ENCODE measurements at places on chromosomes 6 and 20.
A peak's percentile ranks its signal among the peaks of the same experiment; 100 is the strongest.

DNA sequence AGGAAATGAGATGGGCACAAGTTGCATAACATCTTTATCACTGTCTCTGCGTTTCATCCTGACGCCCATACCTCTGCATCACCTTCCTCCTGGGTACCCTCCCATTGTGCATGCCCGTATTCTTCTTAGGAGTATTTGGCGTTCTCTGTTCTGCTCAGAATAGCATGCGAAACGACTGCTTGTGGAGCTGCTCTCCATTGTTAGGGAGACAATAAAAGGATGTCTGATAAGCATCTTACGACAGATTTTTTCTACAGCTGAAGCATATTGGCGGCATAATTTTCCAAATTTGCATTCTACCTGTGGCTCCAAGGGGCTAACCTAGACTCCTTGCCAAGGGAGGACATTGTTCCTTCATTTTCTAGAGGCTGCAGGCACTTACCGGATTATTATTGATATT, 118.6 kb downstream of the EDN1 start:
- no peak for DNase-seq

GRCh38 chr6:53825532-53826321, 30.9 kb downstream of the LRRC1 start:
- no peak for DNase-seq

DNA sequence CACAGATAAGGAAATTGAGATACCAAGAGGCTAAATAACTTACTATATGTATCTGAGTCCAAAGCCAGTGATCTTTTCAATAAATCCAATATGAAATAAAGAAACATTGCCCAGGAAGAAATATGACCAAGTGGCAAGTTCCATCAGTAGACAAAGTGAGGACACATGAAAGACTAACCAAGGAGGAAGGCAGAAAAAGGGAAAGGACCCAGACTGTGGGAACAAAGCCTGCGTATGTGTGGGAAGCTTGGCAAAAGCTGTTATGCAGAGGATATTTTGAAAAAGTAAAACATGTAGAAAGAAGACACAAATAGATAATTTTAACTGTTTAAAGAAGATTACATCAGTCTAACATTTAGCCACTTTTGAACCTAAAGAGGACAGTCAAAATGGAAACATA, 264.4 kb upstream of the PRDM1 start:
- no peak for DNase-seq

DNA sequence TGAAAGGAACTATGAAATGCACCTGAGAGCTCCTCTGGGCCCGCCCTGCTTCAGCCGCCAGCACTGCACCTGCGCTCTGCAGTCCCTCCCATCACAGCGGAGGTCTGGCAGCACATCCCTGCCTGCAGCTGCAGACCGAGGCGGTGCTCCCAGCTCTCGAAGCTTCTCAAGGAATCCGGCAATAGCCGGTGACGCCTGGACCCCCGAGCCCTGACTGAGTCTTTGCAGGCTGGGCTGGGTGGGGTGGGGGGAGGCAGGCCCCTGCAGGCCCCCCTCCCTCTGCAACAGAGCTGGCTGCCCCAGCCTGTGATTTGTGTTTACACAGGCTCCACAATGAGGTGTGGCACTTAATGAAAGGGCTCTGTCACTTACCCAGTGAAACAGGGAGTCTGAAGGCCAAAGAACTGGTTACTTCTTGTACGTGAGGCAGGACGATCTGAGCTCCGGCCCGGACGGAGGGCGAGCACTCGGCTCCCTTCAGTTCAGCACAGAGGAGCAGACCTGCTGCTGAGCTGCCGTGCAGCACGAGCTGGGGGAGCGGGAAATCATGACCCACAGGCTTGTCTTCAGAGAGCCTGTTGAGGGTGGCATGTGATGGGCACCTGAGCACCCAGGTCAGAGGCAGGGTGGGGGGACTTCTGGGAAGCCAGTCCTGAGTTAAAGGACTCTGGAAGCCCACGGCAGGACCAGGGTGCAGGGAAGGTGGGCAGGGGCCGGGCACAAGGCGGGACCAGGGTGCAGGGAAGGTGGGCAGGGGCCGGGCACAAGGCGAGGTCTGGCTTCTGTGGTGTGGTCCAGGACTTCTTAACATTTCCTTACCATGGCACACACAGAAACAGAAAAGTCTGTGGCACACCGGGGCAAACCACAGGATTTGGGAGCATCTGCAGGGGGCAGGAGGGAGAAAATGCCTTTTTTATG, 192.3 kb upstream of the THBS2 start:
- no peak for DNase-seq

GRCh38 chr20:8118039-8118438, 14.0 kb upstream of the PLCB1 start:
- no peak for DNase-seq

DNA sequence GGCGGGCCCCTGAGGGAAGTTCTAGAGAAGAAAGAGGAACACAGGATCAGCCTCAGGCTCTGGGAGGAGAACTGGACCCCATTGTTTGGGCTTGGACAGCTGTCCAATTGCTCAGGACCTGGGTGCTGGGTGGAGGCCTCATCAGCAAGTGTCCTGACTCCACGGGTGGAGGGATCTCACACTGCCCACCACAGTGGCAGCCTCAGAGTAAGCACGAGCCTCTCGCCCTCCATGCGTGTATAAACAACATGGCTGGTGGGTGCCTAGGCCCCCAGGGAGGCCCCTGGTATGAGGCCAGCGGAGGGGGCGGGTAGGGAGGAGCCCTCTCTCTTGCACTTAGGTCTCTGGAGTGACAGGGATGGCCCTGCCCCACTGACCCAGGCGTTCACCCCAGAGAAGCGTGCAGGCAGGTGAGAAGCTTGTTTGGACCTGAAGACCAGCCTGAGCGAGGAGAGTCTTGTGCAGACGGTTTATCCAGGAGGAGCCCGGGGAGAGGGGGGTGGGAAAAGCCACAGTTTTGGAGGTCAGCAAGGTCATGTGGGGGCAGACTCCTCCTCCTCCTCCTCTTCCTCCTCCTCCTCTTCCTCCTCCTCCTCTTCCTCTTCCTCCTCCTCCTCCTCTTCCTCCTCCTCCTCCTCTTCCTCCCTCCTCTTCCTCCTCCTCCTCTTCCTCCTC, 41.9 kb upstream of the BHLHE23 start:
- DNase-seq: no peak

GRCh38 chr6:142885182-142885867, 59.7 kb downstream of the HIVEP2 start:
- peak; percentile 36 for DNase-seq

DNA sequence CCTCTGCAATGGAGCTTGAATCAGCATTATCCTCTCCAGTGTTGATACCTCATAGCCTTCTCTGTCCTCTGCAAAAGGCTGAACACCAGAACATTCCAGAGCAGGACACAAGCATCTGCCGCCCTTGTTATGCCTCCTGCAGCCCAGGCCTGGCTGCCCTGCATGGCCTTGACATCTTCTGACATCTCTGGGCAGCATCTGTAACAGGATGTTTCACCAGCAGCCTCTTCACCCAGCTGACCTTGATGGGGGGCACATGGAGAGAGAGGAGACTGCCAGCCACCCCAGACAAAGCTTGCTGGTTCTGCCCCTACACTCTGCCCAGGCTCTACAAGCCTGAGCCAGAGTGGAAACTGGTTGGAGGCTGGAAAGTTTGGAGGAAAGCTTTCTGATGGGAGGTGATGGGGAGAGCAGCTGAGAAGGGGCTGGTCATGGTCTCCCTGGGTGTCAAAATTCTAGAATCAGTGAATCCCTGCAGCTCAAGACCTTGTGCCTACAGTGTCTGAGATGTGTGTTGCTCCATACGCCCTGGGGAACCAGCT, 145.1 kb downstream of the MRPL14 start:
- no peak for DNase-seq

DNA sequence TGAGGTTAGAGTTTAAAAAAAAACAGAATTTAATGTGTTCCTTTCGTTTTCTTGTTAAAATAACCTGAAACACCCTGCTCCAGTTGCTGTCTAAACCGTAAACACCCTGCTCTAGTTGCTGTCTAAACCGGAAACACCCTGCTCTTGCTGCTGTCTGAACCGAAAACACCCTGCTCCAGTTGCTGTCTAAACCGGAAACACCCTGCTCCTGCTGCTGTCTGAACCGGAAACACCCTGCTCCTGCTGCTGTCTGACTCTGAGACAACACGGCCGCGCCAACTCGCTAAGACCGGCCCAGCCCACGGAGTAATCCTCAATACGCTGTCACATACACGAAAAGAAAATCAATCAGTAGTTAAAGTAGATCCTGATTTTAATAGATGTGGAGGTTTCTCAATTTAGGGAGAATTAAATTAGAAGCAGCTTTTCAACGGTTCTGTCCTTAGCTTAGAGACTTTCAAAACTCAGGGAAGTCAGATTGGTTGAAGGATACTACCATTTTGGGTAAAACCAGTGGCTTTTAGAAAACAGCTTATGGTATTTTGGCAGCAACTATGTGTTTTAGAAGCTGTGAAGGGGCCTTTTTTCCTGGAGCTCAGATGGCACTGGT, 98.3 kb downstream of the RAMACL start:
- DNase-seq: peak; percentile 99

All from Kasumi-1 (cell line).